ENCODE measurements at places on chromosomes 2 and 18. TPM values are rescaled to one million over a fixed set of nuclear protein-coding genes. Genes with fewer than 3 reads are reported as not detected.

- no peak for DNase-seq
- no peaks in the 10 kb centered on the region for H3K4me1 ChIP-seq
- H3K27me3 ChIP-seq: no peaks in the 10 kb centered on the region
- H3K27ac ChIP-seq: no peak overlapping the region
Measured at GRCh38 chr2:2698182-2699120, 367.4 kb upstream of the MYT1L start.

Gene REG3A
- not detected for total RNA-seq

Gene SP5
- 5.8 TPM for total RNA-seq

DNA sequence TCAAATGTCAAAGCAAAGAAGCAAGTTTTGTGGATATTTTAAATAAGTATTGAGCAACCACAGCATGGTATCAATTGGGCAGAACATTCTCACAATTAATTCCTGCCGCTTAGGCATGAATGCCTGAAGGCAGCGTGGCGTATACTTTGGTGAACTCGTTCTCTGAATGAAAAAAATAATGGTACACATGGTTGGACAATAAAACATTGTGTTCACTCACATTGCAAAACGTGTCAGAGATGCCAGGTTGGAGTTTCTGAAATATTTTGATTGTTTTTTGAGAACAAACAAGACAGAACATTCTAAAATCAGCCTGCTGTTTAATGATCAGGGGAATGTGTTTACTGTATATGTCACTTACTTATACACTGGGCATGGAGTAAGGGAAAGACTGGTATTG lies 254.2 kb downstream of the CDH2 start:
- no peaks in the 10 kb centered on the region for H3K27me3 ChIP-seq
- DNase-seq: no peak
- no peaks in the 10 kb centered on the region for H3K4me1 ChIP-seq
- no peak overlapping the region for H3K27ac ChIP-seq
- no peaks in the 10 kb centered on the region for H3K36me3 ChIP-seq
- H3K4me3 ChIP-seq: no peak overlapping the region

DNA sequence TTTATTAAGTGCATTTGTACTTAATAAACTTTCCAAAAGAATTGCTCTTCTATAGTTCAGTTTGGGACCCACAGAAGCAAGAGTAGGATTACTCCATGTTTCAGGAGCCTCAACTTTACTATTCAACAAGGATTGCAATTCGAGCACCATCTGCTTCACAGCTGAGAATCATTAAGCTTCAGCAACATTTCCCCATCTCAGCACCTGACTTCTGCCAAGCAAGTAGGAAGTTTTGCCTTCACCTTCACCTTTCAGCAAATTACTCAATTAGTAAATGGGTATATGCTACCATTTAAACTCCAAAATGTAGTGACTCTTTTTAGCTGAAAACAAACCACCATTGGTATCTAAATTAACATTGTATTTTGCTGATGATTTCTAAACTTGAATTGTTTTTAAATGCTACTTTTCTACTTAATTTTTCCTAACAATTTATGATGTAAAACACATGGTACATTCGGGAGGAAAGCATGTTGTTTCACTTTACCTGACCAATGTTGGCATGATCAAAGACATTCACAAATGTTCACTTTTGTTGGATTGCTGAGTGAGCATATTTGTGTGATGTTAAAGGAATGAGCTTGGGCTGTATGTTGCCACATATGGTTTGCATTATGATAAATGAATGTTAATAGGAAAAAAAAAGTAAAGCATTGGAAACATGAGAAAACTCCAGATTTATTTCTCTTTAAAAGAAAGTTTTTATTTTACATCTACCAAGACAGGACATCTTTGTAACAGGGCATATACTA lies 159.2 kb downstream of the GULP1 start:
- no peaks in the 10 kb centered on the region for H3K27me3 ChIP-seq
- no peak overlapping the region for H3K4me3 ChIP-seq
- H3K27ac ChIP-seq: no peak overlapping the region

DNA sequence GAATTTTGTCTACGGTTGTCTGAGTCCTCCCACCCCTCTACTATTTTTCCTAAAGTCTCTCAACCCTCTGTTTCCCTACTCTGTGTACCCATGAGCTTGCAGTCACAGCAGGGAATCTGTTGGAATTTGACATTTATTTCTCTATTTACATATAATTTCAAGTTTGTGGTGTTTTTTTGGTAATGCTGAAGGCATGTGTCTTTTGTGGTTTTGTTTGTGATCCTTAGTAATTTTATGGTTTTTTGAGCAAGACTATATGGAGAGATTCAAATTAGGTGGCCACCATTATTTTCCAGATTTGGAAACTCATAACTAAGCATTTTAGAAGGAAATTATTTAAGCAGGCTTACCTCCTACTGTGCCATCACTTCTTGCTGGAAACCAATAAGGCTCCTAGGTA lies 27.2 kb upstream of the FBLN7 start:
- H3K36me3 ChIP-seq: no peaks in the 10 kb centered on the region
- no peak overlapping the region for H3K27ac ChIP-seq
- H3K27me3 ChIP-seq: no peaks in the 10 kb centered on the region
- H3K4me3 ChIP-seq: no peak overlapping the region
- H3K4me1 ChIP-seq: no peaks in the 10 kb centered on the region
- DNase-seq: no peak

DNA sequence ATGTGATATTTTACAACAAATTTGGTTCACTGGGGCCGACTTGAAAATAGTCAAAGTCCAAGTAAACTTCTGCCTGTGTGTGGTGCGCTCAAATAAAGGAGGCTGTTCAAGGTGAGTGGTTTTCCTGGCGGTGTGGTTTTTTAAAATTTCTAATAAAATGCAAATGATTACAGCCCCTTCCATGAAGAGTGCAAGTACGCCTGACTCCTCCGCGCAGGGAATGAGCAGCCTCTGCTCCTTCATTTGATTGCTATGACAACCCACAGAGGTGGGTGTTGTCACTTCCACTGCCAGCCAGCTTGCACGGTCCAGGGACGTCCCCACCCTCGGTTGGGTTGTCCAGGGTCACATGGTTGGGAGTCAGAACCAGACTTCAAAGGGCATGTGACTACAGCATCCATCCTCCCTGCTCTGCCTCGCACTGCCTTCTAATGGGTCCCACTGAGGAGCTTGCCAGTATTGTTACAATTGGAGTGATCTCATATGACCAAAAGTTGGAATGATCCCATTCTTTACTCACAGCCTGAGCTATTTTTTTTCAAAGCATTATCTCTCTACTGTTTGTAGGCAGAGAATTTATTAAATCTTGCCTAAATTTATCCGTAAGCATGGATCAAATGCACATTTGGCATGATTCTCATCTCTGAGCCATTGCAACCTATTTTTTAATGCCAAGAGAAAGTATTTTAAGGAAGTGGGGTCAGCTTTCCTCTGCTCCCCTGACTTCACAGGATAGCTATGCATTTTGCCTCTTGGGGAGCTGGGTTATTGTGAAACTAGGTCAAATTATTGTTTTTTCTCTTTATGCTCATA lies 121.3 kb downstream of the AGAP1 start:
- no peak overlapping the region for H3K4me3 ChIP-seq
- H3K27ac ChIP-seq: peak overlapping the region; percentile 40
- H3K4me1 ChIP-seq: no peaks in the 10 kb centered on the region
- H3K27me3 ChIP-seq: no peaks in the 10 kb centered on the region

Gene NEUROD1
- total RNA-seq: not detected

DNA sequence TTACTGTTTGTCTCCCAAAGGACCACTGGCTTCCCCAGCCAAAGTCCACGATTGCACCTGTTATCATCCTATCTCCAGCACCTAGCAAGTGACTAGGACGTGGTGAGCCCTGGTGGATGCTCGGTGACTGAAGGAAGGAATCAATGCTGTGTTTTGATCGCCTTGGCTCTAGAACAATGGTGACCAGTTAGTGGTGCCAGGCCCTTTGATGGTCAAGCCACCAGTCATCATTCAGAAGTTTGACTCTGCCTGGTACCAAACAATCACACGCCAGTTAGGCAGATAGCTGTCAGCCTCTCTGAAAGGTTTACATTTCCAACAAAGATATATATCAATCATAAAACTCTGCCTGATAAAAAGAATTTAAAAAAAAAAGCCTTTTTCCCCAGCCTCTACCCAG lies 244.1 kb downstream of the SH3BP4 start:
- H3K27ac ChIP-seq: no peak overlapping the region
- H3K4me3 ChIP-seq: no peak overlapping the region
- no peaks in the 10 kb centered on the region for H3K36me3 ChIP-seq
- no peak for DNase-seq

DNA sequence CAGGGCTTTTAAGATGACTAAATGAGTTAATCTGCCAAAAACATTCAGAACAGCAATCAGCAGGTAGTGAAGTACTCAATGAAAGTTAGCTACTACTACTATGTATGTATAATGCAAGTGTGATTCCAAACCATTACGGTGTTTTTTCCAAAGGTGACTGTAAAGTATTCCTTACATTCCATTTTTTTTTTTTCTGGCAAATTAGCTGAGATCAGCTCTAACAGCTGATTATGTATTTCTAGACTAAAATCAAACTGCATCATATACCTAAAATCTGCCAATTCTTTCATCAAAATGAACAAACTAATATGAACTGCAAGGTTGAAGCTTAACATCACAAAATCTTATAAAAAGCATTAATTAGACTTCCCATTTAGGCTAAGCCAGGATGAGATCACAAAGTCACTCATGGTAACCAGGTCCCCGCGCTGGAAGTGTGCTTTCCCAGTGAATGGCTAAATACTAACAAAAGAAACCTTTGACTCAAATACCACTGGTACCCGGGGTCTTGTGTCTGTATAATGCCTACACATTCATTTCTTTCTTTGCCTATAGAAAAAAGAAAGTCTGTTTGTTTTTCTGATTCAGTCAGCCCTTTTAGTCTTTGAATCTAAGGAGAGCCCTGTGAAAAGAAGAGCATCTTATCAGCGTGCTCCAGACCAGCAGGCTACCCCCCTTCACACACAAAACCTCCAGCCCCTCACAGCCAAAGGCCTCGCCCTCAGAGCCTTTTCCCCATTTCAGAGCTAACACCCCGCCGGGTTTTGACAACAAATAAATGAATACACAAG lies 88.3 kb downstream of the RBMS1 start:
- H3K36me3 ChIP-seq: no peaks in the 10 kb centered on the region
- H3K27ac ChIP-seq: peak overlapping the region; percentile 95
- no peaks in the 10 kb centered on the region for H3K4me1 ChIP-seq
- H3K27me3 ChIP-seq: no peaks in the 10 kb centered on the region
- no peak for DNase-seq
- H3K4me3 ChIP-seq: peak overlapping the region; percentile 94

Gene SNORC
- total RNA-seq: 9.2 TPM

Gene CRYBA2
- not detected for total RNA-seq

- no peaks in the 10 kb centered on the region for H3K4me1 ChIP-seq
- H3K27me3 ChIP-seq: no peaks in the 10 kb centered on the region
- DNase-seq: no peak
- H3K27ac ChIP-seq: no peak overlapping the region
- H3K36me3 ChIP-seq: no peaks in the 10 kb centered on the region
Measured at GRCh38 chr2:236959876-236960275, 125.8 kb upstream of the COPS8 start.

GRCh38 chr2:164388511-164388910 lies 232.8 kb downstream of the GRB14 start:
- no peaks in the 10 kb centered on the region for H3K27me3 ChIP-seq
- H3K4me1 ChIP-seq: no peaks in the 10 kb centered on the region
- no peak overlapping the region for H3K27ac ChIP-seq

Gene SCN3A
- 0.64 TPM for total RNA-seq

- H3K27ac ChIP-seq: peak overlapping the region; percentile 87
- H3K4me3 ChIP-seq: peak overlapping the region; percentile 23
- H3K36me3 ChIP-seq: no peaks in the 10 kb centered on the region
- DNase-seq: no peak
- H3K4me1 ChIP-seq: peaks cover 9% of the 10 kb centered on the region
Measured at GRCh38 chr2:98507891-98508708, 63.4 kb downstream of the INPP4A start.

DNA sequence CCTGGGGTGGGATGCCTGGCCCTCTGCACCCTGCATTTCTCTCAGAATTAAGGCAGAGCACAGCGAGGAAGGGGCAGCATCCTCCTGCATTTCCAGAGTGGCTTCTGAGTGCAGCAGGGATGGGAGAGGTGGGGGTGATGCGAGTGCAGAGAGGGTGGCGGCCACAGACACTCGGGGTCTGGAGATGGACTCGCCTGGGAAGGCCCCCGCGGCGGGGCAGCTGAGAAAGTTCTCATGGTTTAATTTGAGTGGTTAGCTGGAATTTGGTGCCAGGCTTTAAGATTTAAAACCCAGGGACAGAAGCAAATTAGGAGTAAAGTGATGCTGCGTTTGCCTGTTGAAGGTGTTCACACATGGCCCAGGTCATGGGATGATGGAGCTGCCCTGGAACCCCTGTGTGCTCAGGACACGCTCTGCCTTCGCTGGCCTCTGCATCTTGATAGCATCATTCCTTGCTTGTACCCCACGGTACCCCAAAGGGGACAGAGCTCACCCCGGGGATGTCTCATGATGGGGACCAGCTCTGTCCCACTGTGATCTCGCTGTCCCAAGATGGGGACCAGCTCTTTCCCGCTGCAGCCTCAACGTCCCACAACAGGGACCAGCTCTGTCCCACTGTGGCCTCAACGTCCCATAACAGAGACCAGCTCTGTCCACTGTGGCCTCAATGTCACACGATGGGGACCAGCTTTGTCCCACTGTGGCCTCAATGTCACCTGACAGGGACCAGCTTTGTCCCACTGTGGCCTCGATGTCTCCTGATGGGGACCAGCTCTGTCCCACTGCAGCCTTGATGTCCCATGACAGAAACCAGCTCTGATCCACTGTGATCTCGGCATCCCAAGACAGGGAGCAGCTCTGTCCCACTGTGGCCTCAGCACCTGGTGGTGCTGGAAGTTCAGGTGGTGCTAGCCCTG lies 27.5 kb downstream of the TMEM18 start:
- no peak for DNase-seq
- H3K27me3 ChIP-seq: peaks cover 9% of the 10 kb centered on the region
- no peaks in the 10 kb centered on the region for H3K4me1 ChIP-seq
- H3K27ac ChIP-seq: peak overlapping the region; percentile 19
- H3K4me3 ChIP-seq: no peak overlapping the region
- no peaks in the 10 kb centered on the region for H3K36me3 ChIP-seq

Gene REG3G
- not detected for total RNA-seq

DNA sequence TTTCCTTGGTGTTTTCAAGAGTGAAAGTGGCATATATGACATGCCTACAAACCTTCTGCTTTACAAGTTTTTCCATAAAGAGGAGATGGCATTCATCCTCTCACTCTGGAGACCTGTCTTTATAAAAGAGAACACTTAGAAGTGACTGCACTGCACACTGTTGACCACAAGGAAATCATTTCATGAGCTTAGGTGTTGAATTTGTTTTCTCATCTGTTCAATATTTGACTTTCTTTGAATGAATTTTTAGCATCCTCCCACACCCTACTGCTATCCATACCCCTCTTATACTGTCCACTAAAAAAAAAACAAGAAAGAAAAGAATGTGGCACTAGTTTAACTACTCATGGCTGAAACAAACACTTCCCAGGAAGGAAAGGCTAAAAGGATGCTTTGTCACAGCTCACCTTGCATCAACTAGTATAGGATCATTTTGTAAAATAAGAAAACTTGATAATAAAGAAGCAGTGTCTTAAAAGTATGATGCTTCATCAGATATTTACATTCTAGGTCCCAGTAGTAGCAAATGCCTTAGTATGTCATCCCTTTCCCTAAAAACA lies 83.0 kb downstream of the ACVR1 start:
- H3K36me3 ChIP-seq: no peaks in the 10 kb centered on the region
- no peaks in the 10 kb centered on the region for H3K27me3 ChIP-seq
- no peaks in the 10 kb centered on the region for H3K4me1 ChIP-seq
- H3K27ac ChIP-seq: no peak overlapping the region
